ENCODE measurements at places on chromosomes 7 and 10.

- no peak for DNase-seq
Measured at GRCh38 chr10:110710621-110711020, 66.5 kb downstream of the RBM20 start.

DNA sequence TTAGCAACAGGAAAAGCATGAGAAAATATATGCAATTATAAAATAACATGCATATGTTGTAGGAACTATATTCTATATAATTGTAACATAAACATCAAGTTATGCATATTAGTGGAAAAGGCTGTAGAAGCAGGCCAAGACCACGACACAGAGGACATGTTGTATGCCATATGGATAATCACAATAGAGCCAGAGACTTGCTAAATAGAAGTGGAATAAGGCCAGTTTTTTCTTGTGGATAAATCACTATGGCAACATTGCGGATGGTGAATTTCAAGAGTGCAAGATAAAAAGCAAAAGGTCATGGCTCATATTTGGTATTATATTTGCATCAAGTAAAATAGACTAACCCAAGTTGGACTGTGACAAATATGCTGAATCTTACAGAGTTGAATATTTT lies 93.0 kb downstream of the PCDH15 start:
- DNase-seq, result no peak

DNA sequence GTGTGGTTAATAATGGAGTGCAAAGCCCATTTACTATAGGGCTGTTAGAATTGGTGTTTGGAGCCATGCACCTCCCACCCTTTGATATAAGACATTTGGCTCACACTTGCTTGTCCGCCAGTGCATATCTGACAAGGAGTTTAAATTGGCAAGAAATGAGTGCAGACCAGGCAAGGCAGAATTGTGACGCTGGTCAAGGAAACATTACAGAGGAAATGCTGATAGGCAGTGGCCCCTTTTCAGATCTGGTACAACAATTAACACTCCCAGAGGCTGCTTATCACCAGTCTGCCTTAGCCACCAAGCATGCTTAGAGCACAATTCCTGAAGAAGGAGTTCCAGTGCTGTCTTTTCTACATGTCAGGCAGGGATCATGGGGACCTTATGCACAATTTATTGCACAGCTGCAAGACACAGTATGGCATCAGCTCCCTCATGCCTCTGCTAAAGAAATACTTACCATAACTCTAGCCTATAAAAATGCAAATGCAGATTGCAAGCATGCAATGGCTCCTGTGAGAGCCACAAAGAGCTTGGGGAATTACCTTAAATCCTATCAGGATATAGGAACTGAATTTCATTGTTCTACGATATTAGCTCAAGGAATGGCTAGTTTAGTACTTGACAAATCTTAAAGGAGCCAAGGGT lies 35.2 kb downstream of the OR13A1 start:
- no peak for DNase-seq

- DNase-seq, result no peak
Measured at GRCh38 chr10:43943818-43944360, 295.2 kb upstream of the ZNF32 start.

- no peak for DNase-seq
Measured at GRCh38 chr7:140655511-140656408, 15.1 kb upstream of the DENND2A start.

- no peak for DNase-seq
Measured at GRCh38 chr7:47428768-47429472, 153.0 kb downstream of the TNS3 start.

- DNase-seq, result no peak
Measured at GRCh38 chr7:16604054-16604453, 41.5 kb downstream of the ANKMY2 start.

DNA sequence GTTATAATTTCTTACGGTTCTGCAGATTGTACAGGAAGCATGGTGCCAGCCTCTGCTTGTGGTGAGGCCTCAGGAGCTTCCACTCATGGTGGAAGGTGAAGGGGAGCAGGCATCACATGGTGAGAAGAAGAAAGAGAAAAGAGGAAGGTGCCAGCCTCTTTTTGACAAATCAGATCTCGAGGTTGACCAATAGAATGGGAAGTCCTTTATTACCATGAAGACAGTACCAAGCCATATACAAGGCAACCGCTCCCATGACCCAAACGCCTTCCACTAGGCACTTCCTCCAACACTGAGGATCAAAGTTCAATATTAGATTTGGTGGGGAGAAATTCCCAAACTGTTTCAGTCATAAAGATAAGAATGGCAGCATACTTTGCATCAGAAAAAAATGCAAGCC lies 502.8 kb downstream of the GLRX3 start:
- DNase-seq, result no peak

DNA sequence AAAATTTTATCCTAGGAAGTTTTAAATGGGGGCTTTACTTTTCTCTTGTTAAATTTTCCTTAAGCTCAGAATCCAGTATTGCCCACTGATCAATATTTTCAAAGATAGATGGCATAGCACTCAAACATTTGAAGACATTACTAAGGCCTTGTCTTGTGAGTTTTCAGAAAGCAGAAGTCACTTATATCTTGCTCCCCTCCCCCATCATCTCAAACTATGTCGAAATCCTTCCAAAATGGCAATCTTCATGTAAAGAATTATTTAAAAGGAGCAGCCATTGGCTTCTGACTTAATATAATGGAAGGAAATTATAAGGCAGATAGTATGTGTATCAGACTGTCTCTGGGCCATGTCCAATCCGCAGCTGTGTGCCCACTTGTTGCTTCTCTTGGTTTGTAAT lies 553.5 kb upstream of the C7orf33 start:
- DNase-seq, result no peak

- no peak for DNase-seq
Measured at GRCh38 chr7:6376820-6377219, 70.9 kb downstream of the DAGLB start.

DNA sequence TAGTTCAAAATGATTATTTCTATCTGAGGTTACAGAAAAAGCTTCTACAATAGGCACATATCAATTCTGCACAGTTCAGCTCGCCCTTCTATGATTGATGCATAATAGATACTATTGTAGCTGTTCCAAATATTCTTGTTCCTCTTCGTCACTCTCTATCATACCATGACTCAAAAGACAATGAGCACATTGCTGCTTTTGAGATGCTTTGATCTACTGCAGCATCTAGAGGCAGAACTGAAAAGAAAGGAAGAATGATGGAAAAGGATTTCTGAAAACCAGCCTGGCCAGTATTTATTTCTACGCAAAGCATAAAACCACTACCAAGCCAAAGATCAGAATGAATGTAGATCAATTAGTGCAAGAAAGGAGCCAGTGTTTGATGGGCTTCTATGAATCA lies 59.3 kb upstream of the PLXDC2 start:
- no peak for DNase-seq

DNA sequence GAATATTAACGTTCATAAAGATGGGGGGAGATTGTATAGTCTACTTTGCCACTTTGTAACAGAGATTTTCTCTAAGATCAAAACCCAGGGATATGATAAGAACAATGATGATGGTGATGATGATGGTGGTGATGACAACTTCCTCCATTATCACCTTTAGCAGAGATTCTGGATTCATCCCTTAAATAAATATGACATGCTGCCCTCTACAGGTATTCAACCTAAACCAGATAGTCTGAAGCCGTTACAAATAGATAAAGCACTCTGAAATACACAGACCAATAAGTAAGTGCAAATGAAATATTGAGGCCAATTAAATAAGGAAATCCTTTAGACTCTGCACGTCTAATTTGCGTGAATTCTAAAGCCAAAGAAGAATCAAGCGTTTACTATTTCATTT lies 211.5 kb downstream of the CREB5 start:
- DNase-seq, result no peak

- DNase-seq, result no peak
Measured at GRCh38 chr7:15652776-15653290, 33.6 kb downstream of the MEOX2 start.

DNA sequence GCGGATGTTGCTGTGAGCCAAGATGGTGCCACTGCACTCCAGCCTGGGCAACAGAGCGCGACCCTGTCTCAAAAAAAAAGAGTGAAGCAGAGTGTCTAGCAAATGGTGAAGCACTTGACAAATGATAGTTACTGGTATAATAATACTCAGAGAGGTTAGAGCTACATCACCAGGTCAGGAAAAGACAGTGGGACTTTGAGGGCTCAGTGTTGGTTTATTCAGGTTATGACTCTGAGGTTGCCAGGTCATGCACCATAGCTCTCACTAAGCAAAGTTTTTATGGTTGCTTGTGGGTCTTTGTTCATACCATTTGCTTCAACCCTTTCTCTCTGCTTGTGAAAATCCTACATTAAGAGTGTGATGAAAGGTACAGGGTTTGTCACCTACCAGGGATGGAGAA lies 13.6 kb downstream of the MRPS33 start:
- DNase-seq, result no peak

- no peak for DNase-seq
Measured at GRCh38 chr10:23081221-23081750, 14.1 kb upstream of the MSRB2 start.

DNA sequence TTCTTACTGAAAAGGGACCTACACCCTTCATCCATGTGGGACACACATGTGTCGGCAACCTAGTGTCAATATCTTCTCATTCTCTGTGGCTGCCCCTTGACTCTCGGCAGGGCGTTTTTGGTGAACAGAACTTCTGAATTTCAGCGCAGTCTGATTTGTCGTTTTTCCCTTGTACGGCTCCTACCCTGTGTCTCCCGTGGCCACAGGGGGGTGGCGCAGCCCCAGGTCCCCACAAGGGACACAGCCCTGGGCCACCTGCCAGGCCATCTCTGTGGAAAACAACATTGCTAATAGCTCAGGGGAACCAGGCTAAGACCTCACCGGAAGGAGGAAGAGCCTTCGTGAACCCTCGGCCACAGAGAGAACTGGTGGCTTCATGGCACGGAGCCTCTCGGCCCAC lies 53.1 kb upstream of the NKX6-2 start:
- no peak for DNase-seq

DNA sequence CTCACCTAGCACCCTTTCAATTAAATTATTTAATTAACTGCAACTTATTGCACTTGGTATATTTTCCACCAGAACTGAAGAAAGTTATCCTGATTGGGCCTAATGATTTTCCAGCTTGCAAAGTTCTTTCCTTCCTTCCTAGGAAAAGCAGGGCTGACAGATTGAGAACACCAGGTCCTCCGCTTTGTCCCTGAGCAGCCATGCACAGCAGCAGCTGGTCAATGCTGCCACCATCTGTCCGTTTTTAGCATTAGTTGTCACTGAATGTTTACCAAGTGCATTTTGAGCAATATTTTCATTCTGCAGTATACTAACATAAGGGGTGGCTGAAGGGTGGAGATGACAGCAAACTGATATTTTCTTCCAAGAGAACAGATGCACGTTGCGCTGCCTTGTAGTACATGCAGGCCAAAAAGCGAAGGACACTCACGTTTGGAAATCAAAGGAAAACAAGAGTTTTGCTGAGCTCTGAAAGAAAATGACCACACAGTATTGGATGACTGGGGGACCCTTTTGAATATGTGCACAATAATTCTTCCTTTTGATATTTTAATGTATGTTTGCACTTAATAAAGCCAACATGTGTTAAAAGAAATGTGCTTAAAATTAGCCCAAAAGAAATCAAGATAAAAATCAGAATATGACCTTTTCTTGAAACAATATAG lies 248.8 kb upstream of the PTN start:
- DNase-seq, result no peak

GRCh38 chr10:35369049-35369611 lies 32.8 kb downstream of the CCNY start:
- no peak for DNase-seq

- DNase-seq, result no peak
Measured at GRCh38 chr7:100855515-100855914, 3.0 kb downstream of the SLC12A9 start.

DNA sequence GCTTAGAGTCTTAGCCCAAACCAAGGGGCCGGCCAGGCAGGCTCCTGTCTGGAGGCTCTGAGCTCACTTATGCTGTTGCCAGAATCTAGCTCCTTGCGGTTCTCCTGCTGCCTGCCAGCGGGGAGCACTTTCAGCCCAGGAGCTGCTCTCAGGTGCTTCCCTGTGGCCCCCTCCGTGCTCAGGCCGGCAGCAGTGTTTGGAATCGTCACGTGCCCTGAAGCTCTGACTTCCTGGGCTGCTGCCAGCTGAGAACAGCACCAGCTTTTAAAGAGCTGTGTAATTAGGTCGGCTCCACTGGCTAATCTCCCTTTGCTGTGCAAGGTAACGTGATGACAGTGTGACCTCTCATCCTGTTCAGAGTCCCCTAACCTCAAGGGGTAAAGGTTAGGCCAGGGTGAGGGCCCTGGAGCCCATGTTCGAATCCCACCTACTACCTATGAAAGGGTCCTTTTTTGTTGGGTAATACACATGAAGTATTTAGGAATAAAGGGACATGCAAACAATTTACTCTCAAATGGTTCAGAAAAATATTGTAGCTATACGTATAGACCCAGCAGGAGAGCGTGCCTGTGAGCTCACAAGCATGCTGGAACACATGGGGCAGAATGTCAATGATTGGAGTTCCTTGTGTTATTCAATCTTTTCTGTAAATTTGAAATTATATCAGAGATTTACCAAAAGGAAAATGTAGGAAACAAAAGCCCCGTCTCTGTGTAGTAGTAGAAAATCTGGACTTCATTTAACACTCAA lies 16.6 kb downstream of the ZNF862 start:
- DNase-seq, result no peak

DNA sequence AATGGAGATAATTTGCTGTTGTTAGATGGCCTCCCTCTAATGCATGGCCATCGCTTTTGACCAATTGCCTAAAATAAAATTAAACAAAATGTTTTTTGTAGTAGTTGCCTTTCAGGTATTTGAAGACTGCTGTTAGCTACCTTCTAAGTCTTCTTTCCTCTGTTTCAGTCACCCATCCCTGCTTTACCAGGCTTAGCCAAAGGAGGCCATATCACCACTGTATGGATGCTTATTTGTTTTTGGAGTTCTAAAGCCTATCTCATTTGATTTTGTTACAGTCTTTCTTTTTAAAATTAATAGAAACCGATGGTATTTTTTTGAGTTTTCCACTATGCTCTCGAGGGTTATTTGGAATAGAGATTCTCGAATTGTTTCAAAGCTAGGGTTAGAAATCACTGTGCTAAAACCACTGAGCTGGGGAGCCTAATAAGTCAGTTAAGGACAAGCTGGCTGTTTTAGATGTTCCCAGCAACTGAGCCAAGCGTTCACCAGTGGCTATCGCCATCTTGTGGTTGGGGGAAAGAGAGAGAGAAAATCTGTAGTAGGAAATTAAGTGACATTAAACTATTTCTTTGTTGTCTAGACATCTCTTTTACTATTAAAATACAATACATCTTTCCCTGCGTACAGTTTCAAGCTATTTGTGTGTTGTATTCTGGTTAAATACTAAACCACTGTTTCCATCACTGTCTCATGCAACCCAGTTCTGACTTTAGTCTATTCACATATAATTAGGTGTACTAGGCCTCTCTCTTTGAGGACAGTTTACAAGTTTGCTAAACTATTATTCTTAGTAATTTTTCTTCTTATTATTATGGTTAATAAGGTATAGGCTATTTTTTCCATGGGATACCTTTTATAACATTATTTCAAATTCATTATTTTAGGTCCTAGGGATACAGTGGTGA lies 52.2 kb downstream of the GPR158 start:
- no peak for DNase-seq

DNA sequence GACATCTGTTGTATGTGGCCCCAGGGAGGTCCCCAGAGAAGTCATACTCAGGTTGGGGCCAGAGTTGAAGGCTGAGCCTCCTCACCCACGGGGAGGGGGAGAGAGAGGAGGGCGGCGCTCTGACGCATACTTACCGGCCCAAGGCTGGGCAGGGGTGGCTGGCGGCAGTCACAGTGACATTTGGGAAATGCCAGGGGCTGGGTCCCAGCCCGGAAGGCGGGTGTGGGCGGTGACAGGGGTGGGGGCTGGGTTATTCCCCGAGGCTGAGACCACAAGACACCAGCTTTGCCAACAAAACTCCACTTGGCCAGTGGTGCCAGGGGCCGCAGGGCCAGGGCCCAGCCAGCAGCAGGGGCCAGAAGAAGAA lies 41.1 kb downstream of the RASGEF1A start:
- DNase-seq, result peak; percentile 31

All from stimulated activated CD4-positive, alpha-beta T cell treated with anti-CD3 and anti-CD28 coated beads, Interleukin-12 subunit alpha, Interleukin-12 subunit beta, amount 100 ng/mL, for 4 hours (primary cell).